ENCODE measurements at places on chromosomes 2 and 18.
A peak's percentile ranks its signal among the peaks of the same experiment; 100 is the strongest.

DNA sequence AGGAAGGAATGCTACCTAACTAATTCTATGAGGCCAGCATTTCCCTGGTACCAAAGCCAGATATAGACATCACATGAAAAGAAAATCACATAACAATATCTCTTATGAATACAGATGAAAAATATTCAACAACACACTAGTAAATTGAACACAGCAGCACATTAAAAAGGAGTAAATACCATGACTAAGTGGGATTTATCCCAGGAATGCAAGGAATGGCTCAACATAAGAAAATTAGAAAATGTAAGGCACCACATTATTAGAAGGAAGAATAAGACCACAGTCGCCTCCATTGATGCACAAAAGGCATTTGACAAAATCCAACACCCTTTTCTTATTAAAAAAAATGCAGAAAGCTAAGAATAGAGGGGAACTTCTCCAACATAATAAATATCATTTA, 133.9 kb downstream of the TTC32 start:
- no peak for DNase-seq

GRCh38 chr2:100062336-100062735, 80.1 kb downstream of the AFF3 start:
- DNase-seq: no peak

DNA sequence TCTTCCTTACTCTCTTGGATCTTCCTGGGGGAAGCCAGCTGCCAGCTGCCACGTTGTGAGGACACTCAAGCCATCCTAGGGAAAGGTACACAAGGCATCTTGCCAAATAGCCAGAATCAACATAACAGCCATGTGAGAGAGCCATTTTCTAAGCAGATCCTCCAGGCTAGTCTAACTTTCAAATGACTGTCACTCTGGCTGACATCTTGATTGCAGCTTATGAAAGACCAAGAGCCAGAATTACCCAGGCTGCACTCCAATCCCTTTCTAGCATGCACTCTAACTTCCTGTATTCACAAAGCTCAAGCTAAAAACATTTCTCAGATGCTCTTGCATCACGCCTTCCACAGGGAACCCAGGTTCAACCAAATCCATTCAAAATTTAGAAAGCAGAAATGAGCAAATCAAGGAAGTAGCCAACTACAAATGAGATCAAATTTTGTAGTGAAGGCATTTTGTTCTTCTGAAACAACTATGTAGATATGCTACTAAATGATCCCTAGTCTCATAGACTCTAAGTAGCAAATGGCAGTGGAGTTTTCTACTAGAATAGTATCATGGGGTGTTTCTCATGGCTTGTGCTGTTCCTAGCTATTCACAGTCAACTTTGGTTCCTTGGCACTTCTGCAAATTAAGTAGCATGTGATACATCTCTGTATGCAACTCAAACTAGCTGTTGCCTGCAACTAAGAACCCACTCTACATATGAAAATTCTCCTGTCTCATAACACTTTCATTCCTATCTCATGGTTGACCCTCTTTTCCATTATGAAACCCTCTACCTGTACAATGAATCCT, 281.9 kb downstream of the ZEB2 start:
- no peak for DNase-seq

GRCh38 chr2:96842600-96842999, 1.2 kb downstream of the ANKRD23 start:
- DNase-seq: no peak

DNA sequence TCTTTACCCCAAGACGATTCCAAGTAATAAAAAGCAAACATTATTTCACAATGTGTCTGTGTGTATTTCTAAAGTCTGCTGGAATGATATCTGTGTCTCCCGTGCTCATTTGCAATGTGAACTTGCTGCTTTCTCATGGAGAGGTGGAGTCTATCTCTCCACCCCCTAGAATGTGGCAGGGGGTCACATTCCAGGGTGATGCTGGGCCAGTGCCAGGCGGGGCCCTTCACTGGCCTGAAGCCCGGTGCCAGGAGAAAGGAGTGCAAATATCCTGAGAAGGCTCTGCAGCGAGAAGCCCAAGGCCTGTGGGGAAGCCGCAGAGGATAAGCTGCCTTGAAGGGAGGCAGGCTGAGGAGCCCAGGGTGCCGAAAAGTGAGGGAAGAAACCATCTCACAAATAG, 26.8 kb upstream of the LDLRAD4 start:
- no peak for DNase-seq

DNA sequence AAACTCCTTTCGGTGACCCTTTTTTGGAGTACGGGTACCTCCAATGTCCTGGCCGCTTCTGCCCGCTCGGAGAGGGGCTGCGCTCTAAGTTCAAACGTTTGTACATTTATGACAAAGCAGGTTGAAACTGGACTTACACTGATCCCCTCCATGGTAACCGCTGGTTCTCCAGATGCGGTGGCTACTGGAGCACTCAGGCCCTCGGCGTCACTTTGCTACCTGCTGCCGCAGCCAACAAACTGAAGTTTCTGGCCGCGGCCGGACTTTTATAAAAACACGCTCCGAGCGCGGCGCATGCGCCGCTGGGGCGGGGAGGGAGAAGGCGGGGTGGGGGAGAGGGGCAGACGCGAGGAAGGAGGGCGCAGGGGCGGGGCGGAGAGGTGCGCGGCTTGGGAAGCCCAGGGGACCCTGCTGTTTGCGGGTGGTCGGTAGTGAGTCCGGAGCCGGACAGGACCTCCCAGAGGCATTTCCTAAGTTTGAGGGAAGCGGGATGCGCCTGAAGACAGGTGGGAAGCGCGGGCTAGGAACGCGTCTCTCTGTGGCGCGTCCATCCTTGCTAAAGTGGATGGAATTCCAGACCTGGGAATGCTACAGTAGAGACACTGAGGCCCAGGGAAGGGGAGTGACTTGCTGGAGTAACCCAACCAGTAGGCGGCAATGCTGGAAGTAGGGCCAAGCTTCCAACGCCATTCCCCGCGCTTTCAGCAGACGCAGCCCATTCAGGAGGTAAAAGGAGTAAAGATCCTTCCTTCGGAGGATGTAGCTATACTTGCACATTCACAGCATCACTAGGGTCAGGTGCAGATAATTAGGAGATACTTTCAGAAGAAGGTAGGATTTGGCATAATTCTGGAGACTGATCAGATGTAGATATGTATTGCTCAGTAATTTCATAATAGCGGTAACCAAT, at the start of gene CXCR4:
TSS of gene CXCR4 (minus strand) at position 241 of the 910 bp plus-strand sequence. CDS start at position 152, 89 bp downstream.
- peak; percentile 85 for DNase-seq

DNA sequence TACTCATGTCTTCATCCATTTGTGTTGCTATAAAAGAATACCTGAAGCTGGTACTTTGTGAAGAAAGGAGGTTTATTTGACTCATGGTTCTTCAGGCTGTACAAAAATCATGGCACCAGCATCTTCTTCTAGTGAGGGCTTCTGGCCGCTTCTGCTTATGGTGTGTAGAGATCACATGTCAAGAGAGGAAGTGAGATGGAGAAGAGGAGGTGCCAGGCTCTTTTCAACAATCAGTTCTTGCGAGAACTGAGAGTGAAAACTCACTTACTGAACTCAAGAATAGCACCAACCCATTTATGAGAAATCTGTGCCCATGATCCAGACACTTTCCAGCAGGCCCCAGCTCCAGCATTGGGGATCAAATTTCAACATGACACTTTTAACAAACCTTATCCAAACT, 30.0 kb upstream of the BARD1 start:
- no peak for DNase-seq

DNA sequence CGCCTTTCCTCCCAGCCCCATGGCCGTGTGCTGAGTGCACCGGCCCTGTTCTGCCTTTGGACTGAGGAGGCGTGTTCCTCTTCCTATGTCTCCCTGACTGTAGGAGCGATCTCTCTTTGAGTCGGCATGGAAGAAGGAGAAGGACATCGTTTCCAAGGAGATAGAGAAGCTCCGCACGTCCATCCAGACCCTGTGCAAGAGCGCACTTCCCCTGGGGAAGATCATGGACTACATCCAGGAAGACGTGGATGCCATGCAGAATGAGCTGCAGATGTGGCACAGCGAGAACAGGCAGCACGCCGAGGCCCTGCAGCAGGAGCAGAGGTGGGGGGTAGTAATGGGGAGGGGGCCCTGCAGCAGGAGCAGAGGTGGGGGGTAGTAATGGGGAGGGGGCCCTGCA, 29.4 kb upstream of the ASB1 start:
- no peak for DNase-seq

GRCh38 chr2:160666154-160667060, 172.8 kb upstream of the RBMS1 start:
- DNase-seq: peak; percentile 14

- DNase-seq: no peak
These were observed 72.4 kb upstream of the TNP1 start for GRCh38 chr2:216932113-216932862.

DNA sequence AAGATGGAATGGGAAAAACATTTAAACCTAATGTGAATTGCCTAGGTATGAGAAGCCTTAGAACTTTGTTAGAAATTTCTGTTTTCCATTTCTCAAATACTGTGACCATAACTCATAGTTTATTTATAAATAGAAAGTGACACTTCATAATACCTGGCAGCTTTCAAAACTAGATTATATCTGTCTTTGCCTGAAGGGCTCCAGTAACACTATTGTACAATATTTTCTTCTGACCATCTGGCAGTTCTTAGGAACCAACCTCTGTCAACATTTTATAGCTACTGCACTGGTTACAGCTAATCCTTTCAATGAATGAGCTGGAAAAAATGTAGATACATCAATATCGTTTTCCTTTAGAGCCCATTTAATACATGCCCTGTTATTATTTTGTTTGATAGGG, 237.4 kb downstream of the CAMKMT start:
- DNase-seq: no peak

DNA sequence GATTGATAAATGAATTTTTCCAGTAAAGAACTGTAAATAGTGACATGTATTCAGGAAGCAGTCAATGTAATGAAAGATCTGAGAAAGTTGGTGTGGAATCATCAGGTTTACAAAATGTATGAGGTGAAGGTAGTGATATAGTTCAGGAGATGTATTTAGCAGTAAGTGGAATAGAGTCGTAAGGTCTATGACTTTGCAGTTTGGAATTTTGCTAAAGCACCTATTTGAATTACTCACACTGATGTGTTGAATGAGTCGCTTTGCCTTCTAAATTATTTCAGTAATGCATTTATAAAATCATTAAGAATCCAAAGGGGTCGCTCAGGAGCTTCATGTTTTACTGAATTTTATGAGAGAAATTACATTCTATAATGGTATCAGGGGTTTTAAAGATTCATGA, 713.7 kb downstream of the DSC3 start:
- DNase-seq: no peak

DNA sequence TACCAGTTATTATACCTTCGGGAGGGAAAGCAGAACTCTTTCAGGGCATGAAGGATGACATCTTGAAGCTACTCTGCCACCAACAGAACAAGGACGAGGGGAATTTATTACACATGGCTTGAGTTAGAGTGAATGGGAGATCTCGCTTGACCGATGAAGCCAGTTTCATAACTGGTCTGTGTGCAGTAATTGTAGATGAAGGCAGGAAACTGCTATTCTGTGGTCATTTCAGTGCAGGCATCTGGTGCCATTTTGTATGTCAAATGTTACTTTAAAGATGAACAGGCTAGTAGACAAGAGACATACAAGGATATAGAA, 20.5 kb downstream of the GREB1 start:
- DNase-seq: no peak

- peak; percentile 60 for DNase-seq
These were observed 186.8 kb downstream of the ZNF521 start for GRCh38 chr18:25164848-25165811.

GRCh38 chr2:117432746-117433145, 381.7 kb upstream of the DDX18 start:
- DNase-seq: no peak

DNA sequence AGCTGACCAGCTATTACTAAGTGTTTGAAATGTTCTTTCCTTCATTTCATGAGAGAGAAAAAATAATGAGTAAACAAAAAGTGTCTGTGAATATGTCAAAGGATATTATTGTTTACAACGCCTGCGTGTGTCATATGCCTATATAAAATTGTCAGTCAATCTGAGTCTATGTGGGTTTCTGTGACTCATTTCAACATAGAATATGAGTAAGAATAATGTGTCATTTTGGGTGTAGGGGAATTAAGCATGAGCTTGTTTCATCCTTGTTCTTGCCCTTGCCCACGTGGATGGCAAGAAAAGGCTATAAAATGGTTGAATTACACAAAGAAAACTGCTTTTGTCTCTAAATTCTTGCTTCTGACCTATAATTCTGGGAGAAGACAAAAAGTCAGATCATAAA, 466.0 kb downstream of the PTH2R start:
- DNase-seq: no peak

- DNase-seq: no peak
These were observed 6.9 kb downstream of the TWIST2 start for GRCh38 chr2:238854699-238855229.

- DNase-seq: no peak
These were observed 173.8 kb downstream of the BCL11A start for GRCh38 chr2:60379684-60380083.

GRCh38 chr18:1993866-1994265, 577.4 kb downstream of the METTL4 start:
- DNase-seq: no peak

- no peak for DNase-seq
These were observed 74.5 kb downstream of the LRRFIP1 start for GRCh38 chr2:237701859-237702390.

GRCh38 chr2:96692094-96692971, 47.5 kb downstream of the LMAN2L start:
- DNase-seq: no peak

GRCh38 chr2:98508709-98509066, 64.0 kb downstream of the INPP4A start:
- no peak for DNase-seq

- DNase-seq: peak; percentile 4
These were observed 21.6 kb upstream of the INO80C start for GRCh38 chr18:35519148-35519899.

DNA sequence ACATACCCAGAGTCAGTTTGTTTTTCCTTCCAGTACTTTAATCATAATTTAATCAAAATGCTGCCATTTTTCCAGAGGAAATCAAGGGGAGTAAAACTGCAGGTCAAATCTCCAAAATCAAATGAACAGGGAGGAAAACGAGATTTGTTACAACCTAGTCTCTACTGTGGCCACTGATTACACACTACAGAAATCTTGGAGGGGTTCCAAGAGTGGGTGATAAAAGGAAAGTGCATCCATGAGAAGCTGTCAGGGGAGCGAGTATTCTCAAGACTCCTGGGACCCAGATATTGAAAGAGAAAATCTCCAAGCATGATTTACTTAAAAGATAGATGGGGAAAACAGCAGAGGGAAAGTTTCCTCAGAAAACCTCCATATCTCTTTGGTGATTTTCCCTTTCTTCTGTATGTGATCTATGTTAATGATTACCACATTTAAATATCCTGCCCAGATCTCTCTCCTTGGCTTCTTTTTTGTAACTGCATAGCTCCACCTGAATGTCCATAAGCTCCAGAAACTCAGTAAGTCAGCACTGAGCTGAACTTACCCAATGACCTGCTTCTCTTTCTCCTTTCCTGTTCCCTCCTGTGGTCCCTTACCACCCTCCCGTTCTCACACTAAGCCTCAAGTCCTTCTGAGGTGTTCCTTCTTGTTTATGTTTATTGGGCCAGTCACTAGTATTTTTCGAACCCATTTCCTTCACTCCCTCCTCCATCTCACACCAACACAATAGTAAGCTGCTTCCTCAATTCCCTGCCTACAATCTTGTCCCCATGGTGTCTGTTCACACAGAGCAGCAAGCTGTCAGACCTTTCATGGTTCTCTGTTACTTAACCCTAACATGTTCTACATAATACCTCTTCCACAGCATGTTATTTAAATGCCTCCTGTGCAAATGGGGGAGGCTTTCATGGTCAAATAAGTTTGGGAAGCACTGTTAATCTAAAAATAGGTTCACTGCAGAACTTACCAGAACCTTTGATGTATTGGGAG, 73.9 kb upstream of the TWSG1 start:
- DNase-seq: no peak

- no peak for DNase-seq
These were observed 93.3 kb downstream of the ALPK2 start for GRCh38 chr18:58535340-58536201.

Data from HEK293T (cell line).